ENCODE measurements at places on chromosomes 5 and 9.

DNA sequence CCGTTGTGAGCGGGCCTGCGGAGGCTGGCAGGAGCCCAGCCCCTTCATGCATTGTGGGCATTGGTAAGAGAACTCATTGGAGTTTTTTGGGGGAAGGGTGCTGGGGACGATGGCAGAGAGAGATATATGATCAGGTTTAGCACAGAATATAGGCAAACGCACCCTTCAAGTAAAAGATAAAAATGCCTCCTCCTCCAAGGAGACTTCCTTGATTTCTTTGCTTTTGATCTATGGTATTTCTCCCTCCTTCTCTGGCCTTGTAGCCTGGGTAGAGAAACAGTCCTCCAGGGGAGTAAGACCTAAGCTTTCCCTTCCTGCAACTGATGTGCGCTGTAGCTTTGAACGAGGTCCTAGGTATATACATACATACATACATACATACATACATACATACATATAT is 960 bp upstream of the PPARGC1B start:
- DNase-seq, result no peak

- DNase-seq, result no peak
Measured at GRCh38 chr5:133220851-133221674, 169.2 kb downstream of the HSPA4 start.

DNA sequence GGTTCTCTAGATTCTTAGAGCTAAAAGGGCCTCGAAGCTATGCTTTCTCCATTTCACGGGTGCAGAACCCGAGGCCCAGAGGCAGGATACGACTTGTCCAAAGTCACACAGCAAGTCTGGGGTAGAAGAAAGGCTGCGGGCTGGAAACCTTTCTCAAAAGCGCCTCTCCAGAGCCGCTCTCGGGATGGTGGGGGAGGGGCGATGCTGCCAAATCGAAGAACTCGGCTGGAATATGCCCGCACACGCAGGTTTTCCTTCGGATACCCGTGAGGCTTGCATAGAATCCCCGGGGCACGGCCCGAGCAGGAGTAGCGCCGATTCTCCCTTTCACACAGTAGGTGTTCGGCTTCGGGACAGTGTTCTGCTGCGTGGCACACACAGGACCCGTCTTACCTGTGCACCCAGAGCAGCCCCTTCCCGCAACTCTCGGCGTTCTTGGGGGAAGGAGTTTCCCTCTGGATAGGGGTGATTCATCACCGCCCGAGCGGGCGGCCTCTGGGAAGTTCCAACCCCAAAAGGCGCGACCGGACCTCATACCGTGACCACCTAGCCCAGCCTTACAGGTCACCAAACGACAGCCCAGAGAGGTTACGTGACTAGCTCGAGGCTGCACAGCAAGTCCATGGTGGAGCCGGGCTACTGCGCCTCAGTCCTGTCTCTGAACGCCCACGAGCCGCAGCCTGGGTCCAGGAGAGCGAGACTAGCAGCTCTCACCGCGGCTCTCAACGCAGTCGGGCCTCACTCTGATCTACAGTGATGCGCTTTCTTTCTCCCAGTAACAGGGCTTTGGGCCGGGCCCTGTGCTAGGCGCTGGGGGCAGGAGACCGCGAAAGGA is 4.1 kb downstream of the PAX5 start:
- no peak for DNase-seq

DNA sequence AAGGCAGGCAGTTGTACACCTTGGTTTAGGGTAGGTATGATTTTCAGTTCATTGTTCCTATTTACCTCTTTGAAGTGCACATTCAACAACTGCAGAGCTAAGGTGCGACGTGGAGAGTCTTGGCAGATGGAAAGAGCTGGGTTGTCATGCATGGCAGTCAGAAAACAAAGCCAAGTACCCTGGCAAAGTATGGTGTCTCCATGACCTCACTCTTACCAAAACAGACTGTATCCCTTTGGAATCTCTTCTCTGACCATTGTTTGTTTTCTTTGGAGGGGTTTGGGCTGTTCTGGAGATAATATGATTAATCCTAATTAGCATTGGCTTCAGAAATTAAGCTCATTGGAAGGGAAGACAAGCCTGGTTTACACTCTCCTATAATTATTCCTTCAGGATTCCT is 665.7 kb downstream of the DNAH5 start:
- no peak for DNase-seq

DNA sequence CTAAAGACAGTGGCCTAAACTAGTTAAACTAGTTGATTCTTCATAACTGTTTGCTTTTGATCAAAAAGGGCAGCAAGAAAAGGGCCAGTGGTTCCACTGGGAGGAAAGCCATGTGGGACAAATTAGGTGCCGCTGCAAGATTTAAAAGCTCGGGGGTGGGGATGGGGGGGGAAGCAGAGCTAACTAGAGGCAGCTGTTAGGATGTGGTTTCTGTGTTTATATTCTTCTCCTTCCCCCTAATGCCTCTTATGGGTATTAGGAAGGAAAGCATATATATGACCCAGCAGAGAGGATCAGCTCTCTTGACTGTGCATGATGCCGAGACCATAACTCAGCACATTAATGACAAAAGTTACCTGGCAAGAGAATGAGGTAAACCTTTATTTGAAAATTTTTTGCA is 65.7 kb downstream of the EFNA5 start:
- DNase-seq, result no peak

- no peak for DNase-seq
Measured at GRCh38 chr5:158056130-158056825, 197.3 kb upstream of the CLINT1 start.

Data from effector memory CD8-positive, alpha-beta T cell (primary cell).